Neural crest cell (in vitro differentiated cells): ENCODE measurements at places on chromosomes 1 and 21.
A peak's percentile ranks its signal among the peaks of the same experiment; 100 is the strongest.

DNA sequence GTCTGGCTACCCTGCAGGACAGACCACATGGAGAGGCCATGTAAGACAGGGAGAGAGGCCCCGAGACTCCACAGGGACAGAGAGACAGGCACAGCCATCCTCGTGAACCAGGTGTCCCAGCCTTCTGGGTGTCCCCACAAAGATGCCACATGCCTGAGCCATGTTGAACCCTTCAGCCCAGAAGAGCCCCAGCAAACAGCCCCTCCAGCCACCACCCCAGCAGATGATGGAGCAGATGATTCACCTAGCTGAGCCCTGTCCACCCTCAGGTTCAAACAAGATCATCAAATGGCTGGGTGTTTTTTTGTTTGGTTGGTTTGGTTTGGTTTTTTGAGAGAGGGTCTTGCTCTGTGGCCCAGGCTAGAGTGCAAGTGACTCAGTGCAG lies 78.7 kb downstream of the DHRS3 start:
- no peak for DNase-seq

GRCh38 chr1:93033785-93034184 lies 45.3 kb upstream of the MTF2 start:
- DNase-seq = no peak

DNA sequence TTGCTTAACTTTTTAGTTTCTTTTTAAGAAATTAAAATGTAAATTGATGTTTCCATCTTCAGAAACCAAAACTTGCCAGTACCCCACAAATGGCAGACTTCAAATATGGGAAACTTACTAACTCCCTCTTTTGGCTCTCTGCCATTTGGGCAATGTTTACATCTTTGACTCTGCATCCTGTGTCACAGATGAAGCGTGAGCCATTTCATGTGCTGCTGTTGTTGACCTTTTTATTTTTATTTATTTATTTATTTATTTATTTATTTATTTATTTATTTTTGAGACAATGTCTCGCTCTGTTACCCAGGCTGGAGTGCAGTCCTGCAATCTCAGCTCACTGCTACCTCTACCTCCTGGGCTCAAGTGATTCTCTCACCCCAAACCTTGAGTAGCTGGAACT lies 16.0 kb upstream of the COG2 start:
- no peak for DNase-seq

DNA sequence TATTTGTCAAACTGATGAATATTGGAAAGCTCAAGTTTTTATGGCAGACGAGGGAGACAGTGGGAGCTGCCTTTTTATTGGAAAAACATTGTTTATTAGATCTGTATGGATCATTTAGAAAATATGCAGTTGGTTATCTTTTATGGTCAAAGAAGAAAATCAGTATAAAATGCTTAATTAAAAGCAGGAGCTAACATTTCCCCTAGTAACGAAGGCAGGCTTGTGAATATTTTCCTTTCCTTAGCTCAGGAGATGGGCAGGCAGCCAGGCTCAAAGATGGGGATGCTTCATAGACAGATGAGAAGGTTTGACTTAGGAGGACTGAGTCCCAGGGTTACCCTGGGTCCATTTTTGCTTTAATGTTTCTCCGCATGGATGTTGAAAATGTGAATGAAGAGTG lies 26.0 kb downstream of the ROR1 start:
- DNase-seq = no peak

- DNase-seq = no peak
Observed at GRCh38 chr1:220448217-220448616, 79.7 kb upstream of the MARK1 start.

GRCh38 chr1:240122639-240123613 lies 31.2 kb downstream of the FMN2 start:
- DNase-seq = no peak

GRCh38 chr21:36211660-36212512 lies 55.3 kb downstream of the DOP1B start:
- no peak for DNase-seq

DNA sequence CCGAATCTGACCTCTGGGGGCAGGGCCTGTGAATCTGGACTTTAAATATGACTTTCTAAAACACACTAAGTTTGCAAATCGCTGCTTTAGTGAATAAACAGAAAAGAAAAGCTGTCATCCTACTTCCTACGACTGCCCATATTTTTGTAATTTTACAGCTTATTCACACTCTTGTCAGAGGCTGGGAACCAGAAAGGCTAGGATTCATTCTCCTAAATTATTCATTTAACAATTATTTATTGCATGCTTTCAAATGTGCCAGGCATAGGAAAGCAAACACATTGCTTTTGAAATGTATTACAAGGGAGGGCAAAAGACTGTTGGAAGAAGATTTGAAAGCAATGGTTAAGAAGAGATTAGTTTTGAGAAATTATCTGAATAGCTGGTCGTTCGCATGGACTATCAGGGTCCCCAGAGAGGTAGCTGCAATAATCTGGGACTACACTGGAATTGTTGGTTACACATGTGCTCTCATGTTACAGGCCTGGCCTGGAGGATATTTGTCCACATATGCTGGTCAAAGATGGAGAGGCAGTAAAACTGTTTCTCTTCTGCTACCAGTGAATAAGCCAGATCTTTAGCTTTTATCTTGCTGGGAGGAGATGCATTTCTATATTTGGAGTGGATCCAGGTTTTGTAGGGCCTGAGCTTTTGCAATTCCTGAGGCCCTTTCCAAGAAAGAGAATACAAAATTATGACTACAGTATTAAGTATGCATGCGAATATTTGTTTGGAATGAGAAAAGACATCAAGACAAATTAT lies 29.6 kb upstream of the SFPQ start:
- no peak for DNase-seq

DNA sequence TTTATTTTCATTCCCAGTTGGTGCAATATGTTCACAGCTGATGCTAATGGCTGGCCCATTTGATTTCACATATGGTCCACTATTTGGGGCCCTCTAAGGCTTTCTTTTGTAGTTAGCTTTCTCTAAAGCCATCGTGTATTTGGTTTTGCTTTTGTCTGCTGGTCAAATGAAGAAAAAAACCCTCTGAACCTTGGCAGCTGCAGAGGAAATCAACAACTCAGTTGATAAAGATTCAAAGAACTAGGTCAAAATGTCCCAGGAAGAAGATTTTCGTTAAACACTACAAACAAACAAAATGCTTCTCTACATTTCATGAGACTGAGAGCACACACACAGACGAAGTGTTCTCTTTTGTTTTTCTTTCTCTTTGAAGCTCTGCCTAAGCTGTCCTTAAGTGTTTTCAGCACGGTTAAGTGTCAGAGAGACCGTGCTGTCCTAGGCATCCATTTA lies 655.0 kb downstream of the RWDD3 start:
- DNase-seq = no peak

DNA sequence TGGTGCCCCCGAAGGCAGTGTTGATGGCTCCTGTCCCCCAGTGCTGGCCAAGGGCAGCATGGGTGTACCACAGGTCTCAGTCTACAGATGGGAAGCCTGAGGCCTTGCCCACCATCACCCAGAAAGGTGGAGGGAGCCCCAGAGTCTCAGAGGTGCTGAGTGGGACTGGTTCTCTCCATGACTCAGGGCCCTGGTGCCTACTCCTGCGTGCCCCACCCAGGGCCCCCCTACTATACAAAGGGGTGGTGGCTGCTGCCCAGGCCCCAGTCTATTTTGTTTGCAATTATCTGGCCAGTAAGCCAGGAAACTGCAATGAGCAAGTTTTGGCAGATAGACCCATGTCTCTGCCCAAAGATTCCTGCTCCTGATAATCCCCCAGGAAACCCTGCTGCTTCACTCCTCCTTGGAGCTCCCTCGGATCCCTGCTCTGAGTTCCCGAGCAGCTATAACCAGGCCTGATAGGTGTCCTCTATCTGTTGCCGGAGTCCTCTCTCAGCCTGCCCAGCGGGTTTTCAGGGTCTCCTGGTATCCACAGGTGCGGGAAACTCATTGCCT lies 41.7 kb downstream of the EDN2 start:
- DNase-seq = no peak

DNA sequence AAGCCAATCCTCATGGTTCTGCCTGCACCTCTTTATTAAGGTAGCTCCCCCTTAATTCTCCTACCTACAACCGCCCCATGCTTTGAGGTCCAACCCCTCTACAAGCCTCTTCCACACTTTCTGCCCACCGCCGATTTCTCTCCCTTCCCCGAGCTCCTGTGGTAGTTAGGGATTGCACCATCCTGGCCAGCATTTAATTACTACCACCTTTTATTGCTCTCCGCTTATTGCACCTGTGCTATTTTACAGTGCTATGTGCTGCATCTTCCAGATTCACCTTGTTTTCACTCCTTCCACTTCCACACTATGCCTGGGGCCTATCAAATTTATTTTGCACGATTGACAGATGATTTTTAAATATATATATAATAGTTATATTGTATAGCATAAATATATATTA lies 29.3 kb upstream of the DNAJC11 start:
- DNase-seq = no peak

- DNase-seq = no peak
Observed at GRCh38 chr1:151897991-151898431, 11.3 kb downstream of the THEM4 start.

- DNase-seq = no peak
Observed at GRCh38 chr1:82197606-82198005, 396.9 kb downstream of the ADGRL2 start.

DNA sequence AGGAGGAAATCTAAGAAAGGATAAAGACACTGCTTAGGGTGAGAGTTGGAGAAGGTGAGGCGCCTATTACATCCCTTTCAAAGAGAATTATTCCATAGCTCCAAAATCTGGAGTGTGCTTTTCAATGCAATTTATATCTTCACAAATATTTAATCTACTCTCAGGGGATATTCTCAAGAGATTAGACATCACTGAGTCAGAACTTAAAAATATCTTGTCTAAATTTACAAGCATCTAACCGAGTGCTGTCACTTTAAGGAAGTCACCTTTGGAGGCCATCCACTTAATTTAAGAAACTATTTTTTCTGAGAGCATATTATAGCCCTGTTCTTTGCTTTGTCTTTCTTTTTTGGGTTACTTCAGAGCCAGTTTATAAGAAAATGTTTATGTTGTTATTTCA lies 134.6 kb downstream of the TNFSF18 start:
- DNase-seq = no peak

DNA sequence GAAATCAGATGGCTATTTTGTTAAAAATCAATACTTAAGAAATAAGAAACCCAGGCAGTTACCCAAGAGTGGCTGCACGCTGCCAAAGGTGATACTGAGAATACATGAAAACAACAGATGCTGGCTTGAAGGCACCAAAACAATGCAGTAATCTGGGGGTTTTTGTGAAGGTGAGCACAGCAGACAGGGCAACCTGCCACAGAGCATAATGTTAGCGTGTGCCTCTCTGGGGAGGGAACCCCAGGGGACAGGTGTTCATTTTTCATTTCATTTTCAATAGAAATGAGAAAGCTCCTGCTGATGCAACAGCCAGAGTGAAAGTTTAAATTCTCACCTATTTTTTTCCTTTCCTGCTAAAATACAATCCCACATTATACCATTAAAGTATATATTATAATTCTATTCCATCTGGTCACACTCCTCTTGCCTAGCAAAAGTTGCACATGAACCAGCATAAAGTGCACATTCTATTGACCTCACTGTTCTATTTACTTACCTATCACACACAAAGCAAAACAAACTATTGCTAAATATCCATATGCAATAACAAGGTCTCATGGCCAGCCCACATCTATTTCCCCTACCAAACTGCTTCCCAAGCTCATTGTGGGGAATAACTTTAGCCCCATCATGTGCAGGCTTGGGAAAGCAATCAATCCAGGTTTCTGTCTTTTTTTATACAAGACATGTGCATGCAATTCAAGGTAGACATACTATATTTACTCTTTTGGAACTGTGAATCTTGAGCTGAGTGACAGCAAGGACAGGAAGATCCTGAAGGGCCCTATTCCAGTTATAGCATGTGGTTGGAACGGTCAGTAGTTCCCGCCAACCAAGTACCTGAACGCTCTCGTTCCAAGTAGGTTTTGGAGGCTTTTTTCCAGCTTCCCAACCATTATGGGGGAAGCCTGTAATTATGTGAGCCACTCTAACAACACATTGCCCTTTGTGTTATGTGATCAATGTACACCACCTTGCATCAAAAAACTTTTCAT lies 173.6 kb downstream of the RERE start:
- DNase-seq = no peak

DNA sequence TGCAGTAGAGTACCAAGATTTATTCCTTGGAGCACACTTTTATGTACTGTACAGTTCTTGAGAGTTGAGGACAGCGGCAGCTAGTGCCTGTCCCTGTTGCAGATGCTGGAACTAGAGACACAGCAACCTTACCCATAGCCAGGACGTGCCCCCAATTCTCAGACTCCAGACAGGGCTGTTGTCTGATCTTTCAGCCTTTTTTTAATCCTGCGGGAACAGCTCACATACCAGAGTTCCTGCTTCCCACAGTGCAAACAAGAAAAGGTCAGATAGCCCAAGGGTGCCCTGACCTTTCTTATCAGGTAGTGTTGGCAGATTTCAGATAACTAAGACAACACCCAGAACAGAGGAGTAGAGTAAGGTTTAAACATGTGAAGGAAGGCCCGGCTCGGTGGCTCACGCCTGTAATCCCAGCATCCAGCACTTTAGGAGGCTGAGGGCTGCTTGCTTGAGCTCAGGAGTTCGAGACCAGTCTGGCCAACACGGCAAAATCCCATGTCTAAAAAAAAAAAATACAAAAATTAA lies 78.5 kb downstream of the DOP1B start:
- no peak for DNase-seq

- no peak for DNase-seq
Observed at GRCh38 chr1:212652609-212653008, 44.0 kb downstream of the ATF3 start.

DNA sequence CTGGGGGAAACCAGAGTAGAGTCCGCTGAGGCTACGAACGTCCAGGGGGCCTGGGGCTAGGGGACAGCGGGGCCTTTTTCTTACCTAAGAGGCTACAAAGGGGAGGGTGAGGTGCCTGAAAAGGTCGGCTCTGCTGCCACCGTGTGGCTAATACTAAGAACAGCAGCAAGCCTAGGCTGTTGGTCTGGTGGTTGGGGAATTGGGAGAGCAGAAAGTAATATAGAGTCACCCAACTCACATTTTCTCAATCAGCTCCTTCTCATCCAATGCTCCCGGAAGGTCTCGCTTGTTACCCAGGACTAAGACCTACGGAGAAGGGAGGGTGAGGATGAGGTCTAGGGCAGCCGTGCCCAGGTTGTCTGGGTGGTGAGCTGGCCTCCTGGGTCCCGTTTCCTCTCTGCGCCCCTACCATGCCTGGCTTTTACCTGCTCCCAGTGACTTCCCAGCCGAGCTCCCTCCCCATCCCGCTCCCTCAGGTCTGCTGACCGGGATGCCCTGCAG lies 9.3 kb downstream of the ARL8A start:
- peak; percentile 58 for DNase-seq

DNA sequence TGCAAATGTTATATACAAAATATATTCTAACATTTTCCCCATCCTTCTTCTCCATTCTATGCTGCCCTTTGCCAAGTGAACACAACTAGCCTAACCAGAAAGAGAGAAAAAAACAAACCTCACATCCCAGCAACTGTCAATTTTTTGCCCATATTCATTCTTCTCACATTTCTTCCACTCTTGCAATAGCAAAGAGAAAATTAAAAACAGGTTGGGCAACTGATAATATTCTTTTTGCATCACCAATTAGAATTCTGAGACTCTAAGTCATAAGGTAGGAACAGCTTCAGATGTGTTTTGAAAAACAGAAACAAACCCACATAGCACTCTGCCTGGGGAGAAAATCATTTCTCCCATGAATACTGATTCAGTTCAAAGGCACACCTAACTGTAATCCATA lies 25.2 kb upstream of the EXO1 start:
- no peak for DNase-seq
